ENCODE measurements at places on chromosomes 16 and 17. TPM values are rescaled to one million over a fixed set of nuclear protein-coding genes. Genes with fewer than 3 reads are reported as not detected.

GRCh38 chr17:1351275-1351674 lies 48.7 kb downstream of the YWHAE start:
- no peak for DNase-seq

GRCh38 chr17:20156196-20157000 lies 147.2 kb downstream of the SPECC1 start:
- peak; percentile 52 for DNase-seq

DNA sequence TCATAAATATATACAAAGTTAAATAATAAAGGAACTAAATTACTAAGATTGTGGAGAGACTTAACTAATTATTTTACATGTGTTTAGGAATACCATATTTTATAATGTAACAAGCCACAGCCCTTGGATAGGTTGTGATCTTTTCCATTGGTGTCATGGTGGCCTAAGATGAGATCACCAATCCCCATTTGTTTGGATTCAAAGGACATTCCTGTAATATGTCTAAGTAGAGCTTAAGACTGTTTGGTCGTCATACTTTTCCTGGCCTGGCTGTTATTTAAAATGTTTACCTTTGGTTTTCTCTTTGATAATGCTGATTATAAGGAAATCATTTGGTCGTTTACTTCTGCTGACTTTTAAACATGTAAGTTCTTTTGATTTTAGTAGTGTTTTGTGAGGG lies 118.1 kb downstream of the NLK start:
- DNase-seq: no peak

GRCh38 chr16:8776129-8776584 lies 21.3 kb downstream of the TMEM186 start:
- DNase-seq: no peak

DNA sequence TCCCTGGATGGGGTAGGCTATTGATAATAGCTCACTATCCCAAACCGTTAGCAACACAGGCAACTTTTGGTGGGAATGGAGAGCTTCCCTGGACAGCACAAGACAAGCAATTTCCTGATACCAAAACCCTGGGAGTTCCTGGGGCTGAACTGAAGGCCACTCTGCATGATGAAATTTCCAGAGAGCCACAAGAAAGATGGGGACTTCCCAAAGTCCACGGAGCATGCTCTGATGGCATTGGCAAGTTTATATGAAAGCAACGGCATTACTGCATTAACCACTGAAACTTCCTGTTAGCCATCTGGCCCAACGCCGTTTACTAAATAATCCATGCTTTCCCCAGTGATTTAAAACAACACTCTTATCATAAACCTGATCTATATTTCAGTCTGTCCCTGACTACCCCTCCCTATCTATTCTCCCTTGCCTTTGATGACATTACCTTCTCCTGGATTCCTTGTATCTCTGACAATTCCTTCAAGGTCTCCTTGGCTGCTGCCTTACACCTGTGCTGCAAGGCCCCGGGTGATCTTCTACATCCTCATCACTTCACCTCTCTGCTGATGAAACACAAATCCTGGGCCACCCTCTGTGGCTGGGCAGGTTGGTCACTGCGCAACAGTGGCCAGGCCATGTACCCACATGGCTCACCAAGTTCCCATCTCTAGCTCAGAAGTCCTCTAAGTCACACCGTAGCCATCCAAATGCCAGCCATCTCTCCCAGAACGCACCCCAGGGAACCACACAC lies 108.5 kb upstream of the RCVRN start:
- DNase-seq: no peak

- no peak for DNase-seq
Observed at GRCh38 chr16:3655396-3656159, 1.1 kb downstream of the DNASE1 start.

DNA sequence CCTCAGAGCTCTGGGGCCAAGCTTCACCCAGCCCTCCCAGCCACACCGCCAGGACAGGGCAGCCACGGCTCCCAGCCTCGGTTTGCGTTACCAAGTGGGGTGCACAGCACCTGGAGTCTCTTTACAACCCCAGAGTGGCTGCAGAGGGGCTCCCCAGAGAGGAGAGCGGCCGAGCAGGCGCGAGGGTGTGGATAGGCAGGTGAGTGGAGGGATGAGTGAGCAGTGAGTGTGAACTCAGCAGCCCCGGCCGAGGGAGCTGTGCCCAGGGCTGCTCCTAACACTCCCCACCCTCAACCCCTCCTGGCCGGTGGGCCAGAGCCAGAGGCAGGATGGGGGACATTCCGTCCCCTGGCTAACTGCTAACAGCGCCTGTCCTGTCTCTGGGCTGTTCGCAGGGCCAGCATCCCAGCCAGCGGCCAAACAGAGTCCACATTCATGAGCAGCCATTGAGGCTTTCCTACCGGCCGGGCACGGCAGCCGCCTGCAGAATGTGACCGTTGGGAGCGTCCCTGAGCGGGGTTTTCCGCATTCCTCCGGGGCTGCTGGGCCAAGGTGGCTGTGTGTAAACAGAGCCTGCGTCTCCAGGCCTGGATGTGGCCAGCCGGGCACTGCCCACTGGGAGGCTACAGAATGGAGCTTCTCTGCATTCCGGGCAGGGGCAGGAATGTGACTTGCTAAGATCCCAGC lies 5.3 kb downstream of the ZNF469 start:
- DNase-seq: peak; percentile 64

- DNase-seq: peak; percentile 71
Observed at GRCh38 chr17:47693731-47694580, at the start of gene TBKBP1. Gene TBKBP1 (plus strand): TSS chr17:47694161. CDS start chr17:47696113, 1,952 bp downstream.

SEPTIN12 gene
- not detected for total RNA-seq

PRSS8 gene
- not detected for total RNA-seq

CEP112 gene
- 13.6 TPM for total RNA-seq

All from left ventricle myocardium superior (tissue), 1 donor.